ENCODE measurements at places on chromosomes 12 and 14.

DNA sequence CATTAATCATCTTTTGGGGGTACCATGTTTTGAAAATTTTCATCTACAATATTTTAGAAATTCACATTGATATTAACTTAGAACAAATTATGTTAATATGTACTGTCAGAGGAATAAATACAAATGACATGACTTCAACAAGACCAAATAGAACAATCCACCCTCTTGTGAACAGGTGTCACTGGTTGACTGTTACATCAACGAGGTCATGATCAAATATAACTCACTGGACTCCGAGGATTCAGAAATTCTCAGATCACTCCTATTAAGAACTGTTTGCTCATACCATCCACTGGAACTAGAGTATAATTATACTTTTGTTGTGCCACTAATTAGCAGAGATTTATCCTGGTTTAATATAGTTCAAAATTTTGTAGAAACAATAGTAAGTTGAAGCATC is 318.8 kb downstream of the PRKD1 start:
- no peak for DNase-seq

DNA sequence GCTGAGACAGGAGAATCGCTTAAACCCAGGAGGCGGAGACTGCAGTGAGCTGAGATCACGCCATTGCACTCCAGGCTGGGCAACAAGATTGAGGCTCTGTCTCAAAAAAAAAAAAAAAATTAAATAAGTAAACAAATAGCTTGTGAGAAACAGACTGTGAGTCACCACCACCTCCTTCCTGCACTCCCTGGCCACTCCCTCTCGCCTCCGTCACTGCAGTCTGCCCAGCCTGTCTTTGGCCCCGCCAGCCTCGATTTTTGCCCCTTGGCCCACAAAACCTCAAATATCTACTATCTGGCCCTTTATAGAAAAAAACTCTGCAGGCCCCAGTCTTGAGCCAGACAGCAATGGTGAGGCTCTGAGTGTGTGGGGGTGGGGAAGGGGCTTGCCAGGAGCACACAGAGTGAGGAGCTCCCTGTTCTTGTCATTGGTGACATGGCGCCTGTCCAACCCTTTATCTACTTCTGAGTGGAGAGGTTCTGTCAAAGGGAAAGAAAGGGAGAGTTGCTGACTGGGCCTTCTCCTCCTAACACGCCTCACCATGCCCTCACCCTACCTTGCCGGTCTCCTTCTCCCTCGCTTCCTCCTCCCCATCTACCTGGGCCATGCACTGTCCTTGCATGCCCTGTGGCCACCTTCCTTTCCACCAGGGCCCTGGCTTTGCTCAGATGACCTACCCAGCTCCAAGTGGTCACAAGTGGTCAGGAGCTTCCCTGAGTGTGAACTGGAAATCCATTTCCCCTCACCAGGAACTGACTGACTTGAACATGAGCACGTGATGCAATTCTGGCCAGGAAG is 22.1 kb downstream of the LGMN start:
- peak; percentile 50 for DNase-seq

DNA sequence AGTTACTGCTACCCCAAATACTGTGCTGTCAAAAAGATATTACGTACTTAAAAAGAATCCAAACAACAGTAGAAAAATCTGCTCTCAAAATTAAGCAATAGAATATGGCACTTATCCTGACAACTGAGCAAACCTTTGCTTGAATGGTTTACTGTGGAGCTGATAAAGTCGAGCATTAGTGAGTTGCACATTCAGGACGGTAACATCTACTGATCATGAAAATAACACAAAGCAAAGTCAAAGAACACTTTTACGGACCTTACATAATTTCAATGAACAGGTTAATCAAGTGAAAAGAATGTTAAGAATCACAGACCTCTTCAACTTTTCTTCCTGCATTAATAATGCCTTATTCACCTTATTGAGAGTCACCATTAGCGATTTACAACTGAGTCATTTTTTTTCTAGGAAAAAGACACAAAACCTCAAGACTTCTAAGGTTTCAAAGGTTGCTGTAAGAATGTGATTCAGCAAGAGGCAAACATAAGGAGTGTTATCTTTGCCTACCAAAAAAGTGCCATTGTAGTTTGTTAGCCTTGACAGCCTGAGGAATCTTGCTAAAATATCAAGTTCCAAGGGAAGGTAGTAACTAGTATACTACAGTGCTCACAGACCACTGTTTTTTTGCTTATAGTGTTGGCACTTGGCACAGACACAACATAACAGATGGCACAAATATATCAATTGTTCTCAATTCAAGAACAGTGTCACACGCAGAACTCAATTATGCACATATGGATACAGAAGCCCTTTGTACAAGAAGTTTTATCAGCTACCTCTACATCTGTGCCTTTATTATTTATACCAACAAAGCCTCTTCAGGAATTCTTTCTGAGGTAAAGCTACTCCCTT is 334.2 kb upstream of the RPL10L start:
- DNase-seq, result no peak

GRCh38 chr12:128542844-128543243 is 275.9 kb downstream of the TMEM132C start:
- DNase-seq, result no peak

DNA sequence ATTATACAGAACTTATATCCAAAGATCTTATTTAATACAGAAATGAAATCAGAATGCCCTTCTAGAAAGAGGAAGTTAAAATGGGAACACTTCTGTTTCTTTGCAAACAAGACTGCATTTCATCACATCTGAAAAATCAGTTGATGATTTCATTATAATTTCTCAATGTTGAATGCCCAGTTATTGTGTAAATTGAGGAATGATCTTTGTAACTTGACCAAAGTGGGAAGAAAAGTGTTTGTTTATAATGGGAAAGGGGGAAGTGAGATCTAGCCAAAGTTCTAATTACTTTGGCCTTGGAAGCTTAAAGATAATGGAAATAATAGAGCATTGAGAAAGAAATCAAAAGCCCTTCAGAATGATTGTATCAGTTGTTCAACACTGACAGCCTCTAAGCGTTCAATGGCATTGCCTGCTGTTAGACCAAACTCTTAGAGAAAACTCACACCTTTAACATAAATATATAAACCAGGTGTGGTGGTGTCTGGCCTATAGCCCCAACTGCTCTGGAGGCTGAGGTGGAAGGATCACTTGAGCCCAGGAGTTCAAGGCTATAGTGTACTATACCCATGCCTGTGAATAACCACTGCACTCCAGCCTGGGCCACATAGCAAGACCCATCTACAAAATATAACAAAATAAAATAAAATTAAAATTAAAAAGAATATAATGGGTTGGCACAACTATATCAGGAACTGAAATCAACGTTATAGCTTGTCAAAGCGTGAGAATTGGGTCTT is 9.9 kb upstream of the LYZ start:
- no peak for DNase-seq

GRCh38 chr14:56199095-56199981 is 81.1 kb downstream of the PELI2 start:
- peak; percentile 94 for DNase-seq

GRCh38 chr14:42113358-42114069 is 506.8 kb downstream of the LRFN5 start:
- DNase-seq, result no peak

DNA sequence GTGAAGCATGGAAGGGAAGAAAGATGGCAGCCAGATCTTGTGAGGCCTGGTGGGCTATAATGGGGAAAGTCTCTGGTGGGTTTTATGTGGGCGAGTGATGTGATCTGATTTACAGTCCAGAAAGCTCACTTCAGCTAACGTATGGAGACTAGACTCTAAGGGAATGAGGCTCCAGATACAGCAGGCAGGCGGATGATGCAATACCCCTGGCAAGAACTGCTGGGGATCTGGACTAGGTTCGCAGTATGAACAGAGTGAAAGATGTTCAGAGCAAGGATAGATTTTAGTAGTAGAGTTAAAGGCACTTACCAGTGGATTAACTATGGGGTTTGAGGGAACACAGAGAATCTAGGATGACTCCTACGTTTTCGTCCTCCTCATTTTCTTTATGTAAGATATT is 253.1 kb downstream of the ANO2 start:
- DNase-seq, result peak; percentile 16

DNA sequence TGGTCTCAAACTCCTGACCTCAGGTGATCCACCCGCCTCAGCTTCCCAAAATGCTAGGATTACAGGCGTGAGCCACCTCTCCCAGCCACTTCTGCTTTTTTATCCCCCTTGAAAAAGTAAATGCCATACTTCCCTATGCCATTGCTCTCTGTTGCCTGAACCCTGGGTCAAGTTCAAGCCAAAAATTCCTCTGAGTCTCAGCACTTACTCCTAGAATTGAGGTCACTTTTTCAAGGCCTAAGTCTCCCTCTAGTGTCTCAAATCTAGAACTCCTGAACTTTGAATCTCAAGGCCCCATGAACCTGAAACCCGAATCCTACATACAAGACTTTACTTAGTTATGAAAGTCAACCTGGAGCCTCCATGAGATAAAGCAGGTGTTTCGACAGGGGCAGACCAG is 1.4 kb upstream of the APOBEC1 start:
- peak; percentile 8 for DNase-seq

- peak; percentile 94 for DNase-seq
Measured at GRCh38 chr14:58738189-58738836, 100.6 kb downstream of the DACT1 start.

- no peak for DNase-seq
Measured at GRCh38 chr12:116174006-116174405, 103.5 kb downstream of the MED13L start.

DNA sequence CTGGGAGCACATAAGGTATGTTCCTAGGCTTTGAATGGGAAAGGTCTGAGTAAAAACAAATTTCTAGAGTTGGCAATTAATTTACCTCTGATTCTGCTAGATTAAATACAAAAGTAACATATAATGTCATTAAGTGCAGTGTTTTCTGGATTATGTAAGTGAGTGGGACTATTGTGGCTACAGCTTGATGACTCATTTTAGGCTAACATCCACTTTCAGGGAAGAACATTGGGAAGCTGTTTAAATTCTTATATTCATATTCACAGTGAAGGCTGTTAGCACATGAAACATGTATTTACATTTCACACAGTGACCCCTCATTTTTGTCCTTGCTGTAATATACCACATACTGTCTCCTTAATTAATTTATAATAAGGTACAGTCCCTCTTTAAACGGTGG is 13.2 kb upstream of the BMAL2 start:
- DNase-seq, result peak; percentile 78

GRCh38 chr14:88311780-88312179 is 11.3 kb downstream of the KCNK10 start:
- DNase-seq, result no peak

GRCh38 chr14:67942080-67942710 is 122.6 kb downstream of the RAD51B start:
- no peak for DNase-seq

- DNase-seq, result no peak
Measured at GRCh38 chr12:107668320-107669098, 17.1 kb upstream of the PWP1 start.

GRCh38 chr14:57085801-57086200 is 182.9 kb downstream of the EXOC5 start:
- no peak for DNase-seq

DNA sequence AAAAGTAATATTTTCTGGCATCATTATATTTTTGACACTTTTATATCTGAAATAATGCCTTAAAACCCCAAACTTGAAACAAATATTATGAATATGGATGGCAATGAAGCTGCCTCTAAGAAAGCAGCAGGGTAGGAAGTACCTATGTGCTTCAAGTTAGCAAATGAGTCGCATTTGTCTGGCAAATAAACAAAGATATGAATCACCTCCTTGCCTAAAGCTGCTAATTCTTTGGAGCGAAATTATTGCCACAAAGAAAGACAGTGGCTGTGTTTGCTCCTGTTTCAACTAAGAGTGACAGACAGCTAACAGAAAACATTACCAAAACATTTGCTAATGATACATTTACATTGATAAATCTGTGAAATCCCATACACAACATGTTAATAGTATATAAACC is 854.9 kb downstream of the RPS29 start:
- peak; percentile 1 for DNase-seq

GRCh38 chr12:68269779-68270178 is 16.4 kb upstream of the IL22 start:
- no peak for DNase-seq

DNA sequence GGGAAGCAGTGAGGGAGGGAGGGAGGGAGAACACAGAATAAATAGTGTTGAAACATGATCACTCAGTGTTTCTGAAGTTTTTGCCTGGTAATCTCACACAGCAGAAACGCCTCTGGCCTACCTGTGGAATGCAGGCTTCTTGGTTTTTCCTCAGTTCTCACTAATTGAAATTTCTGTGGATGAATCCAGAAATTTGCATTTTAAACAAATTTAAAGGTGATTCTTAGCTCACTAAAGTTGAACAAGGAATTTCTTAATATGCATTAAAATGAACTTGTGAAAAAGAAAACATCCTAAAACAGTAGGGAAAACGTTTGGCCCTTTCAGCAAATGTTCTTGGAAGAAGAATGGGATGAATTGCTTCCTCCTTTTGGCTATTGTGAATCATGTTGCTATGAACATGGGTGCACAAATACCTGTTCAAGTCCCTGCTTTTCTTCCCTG is 1.4 kb downstream of the RNASE9 start:
- DNase-seq, result no peak

GRCh38 chr12:49017891-49018260 is 700 bp downstream of the PRKAG1 start:
- DNase-seq, result peak; percentile 44

GRCh38 chr12:16076970-16077522 is 165.9 kb downstream of the DERA start:
- no peak for DNase-seq

GRCh38 chr12:95213928-95214327 is 3.3 kb downstream of the FGD6 start:
- DNase-seq, result no peak

GRCh38 chr12:25755136-25755970 is 202.3 kb upstream of the LMNTD1 start:
- DNase-seq, result no peak

DNA sequence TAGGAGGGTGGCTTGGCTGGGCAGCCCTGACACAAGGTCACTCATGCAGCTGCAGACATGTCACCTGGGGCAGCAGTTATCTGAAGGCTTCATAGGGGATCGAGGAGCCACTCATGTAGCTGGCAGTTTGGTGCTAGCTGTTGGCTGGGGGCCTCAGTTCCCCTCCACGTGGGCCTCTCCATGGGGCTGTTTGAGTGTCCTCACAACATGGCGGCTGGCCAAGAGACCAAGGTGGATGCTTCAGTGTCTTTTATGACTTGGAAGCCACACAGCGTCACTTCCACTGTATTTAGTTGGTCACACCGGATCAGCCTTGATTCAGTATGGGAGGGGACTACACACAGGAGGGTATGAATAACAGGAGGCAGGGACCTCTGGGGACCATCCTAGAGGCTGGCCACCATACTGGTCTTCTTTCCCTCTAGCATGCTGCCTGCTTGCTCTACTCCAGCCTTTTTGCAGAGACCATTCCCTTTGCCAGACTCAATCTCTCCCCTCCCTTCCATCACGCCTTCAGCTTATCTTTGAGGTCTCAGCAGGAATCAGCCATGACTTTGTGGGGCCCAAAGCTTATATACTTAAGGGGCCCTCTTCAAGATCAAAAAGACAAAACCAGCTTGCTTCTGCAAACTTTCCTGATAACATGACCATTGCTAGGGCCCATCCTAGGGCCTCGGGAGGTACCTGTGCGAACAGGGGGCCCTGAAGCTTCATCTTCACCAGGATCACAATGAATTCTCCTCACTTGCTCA is 53.4 kb downstream of the RPH3A start:
- DNase-seq, result no peak

Data from fibroblast of skin of right biceps (primary cell).